ENCODE measurements at places on chromosomes 6 and 20.

GRCh38 chr6:35833536-35833935 lies 28.4 kb downstream of the LHFPL5 start:
- no peak for DNase-seq

- DNase-seq, result no peak
These were observed 16.8 kb downstream of the L3MBTL3 start for GRCh38 chr6:130035211-130035610.

GRCh38 chr6:32977272-32977952 lies 9.0 kb downstream of the BRD2 start:
- DNase-seq, result no peak

DNA sequence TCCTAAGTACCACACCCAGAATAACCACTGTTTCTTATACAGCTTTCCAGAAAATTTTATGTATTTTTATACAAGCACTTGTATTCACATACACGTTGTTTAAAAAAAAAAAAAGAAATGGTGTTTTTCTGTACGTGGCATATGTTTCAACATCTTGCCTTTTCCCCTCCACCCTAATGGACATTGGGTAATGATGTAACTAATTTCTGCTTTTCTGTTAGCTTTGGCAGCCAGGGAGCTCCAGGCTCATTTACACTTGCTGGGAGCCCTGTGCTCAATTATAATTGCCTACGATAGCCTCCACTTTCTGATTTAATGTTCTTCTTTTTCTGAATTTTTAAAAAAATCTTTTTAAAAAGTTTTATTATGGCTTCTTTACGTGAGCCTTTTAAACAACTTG lies 352.4 kb downstream of the UTRN start:
- no peak for DNase-seq

DNA sequence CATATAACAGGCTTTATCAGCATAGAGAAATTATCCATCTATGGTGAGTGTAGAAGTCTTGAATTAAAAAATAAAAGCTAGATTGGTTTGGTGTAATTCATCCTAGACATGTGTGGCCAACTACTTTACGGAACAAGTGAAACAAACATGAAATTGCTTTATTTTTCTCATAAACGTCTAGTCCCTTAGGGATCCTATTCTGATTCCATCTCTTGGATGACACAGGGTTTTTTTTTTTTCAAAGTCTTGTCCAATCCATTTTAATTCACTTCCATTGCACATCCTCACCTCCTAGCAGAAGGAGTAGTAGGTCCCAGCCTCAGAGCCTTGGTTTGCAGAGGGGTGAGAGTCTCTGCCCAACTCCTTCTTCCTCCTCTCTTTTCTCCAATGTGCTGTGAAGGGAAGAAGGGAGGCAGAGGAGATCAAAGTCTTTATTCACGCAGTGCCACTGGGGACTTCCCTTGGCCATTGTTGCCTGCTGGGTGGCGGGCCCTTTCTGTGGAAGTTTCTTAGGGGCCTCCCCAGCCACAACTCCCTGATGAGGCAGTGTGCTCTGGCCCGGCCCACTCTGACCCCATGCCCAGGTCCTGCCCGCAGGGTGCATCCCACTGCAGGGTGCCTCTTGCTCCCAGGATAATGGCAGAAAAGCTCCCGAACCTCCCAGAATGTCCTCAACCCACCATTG lies 104.4 kb upstream of the SNX9 start:
- DNase-seq, result no peak

DNA sequence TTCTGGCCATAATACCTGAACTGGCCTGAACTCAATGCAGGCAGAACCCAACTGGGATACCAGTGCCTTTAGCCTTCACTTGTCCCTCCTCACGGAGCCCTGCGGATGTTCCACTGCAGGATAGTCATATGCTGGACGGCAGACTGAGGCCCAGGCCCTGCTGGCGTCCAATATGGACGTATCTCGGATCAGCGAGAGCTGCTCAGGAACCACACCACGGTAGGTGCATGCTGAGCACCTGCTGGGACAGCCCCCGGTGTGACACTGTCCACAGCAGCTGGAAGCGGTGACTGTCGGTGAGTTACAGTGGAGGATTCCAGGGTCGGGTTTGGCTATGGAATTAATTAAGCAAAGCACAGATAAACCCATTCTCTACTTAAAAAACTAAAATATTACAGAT lies 48.7 kb downstream of the PSMG4 start:
- DNase-seq, result no peak
